ENCODE measurements at places on chromosomes 7 and 10. TPM values are rescaled to one million over a fixed set of nuclear protein-coding genes. Genes with fewer than 3 reads are reported as not detected.

DNA sequence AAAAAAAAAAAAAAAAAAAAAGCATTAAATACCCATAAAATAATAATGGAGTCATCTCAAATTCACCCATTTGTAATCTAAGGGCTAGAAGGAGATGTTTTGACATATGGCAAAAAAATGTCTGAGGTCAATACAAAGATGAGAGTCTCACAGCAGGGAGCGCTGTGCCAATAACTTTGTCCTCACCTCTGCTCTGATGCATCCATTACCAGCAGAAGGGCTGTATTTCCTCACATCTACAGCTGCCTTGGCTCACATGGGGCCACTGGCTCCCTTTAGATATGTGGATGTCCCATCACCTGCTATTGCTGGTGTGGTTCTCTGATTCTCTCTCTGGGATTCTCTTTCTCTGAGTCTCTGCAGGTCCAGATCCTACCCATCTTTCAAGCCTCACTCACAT is 90.3 kb upstream of the FAM133B start:
- no peak for DNase-seq

DNA sequence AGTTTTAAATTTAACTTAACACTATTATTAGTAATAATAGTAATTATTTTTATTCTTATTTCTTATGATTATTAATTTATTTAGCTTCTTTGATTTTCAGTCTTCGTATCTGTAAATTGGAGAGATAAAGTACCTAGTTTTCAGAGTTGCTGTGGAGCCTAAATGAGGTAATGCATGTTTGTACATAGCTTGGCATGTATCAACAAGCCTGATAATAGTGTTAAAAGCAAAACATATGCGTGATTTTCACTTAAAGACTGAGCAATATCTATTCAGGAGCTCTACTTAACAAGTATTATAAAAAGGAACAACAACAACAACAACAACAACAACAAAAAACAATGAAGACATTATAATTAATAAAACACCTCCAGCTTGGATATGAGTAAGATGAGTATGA is 12.4 kb downstream of the CALCR start:
- no peak for DNase-seq

GRCh38 chr7:12107841-12108254 is 103.2 kb upstream of the TMEM106B start:
- DNase-seq: no peak

DNA sequence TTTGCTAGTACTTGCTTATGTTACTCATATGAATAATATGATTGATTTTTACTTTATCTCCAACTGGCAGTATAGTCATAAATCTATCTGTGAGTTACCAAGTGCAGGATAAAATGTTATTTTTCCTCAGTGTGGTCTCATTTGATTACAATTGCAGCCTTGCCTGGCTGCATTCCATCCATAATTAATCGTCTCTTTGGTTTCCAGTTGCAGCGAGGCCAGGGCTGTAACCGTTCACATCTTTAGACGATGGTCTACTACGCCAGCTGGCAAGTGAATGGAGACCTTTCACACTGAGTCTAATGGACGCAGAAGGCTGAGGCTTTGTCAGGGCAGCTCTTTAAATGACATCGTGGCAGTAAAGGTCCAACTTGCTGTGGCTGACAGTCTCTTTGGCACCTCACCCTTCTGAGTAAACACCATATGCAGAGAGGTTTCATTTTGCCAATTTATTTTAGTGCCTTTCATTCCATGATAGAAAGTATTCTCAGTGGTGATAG is 84.0 kb downstream of the ARL4A start:
- DNase-seq: no peak

DNA sequence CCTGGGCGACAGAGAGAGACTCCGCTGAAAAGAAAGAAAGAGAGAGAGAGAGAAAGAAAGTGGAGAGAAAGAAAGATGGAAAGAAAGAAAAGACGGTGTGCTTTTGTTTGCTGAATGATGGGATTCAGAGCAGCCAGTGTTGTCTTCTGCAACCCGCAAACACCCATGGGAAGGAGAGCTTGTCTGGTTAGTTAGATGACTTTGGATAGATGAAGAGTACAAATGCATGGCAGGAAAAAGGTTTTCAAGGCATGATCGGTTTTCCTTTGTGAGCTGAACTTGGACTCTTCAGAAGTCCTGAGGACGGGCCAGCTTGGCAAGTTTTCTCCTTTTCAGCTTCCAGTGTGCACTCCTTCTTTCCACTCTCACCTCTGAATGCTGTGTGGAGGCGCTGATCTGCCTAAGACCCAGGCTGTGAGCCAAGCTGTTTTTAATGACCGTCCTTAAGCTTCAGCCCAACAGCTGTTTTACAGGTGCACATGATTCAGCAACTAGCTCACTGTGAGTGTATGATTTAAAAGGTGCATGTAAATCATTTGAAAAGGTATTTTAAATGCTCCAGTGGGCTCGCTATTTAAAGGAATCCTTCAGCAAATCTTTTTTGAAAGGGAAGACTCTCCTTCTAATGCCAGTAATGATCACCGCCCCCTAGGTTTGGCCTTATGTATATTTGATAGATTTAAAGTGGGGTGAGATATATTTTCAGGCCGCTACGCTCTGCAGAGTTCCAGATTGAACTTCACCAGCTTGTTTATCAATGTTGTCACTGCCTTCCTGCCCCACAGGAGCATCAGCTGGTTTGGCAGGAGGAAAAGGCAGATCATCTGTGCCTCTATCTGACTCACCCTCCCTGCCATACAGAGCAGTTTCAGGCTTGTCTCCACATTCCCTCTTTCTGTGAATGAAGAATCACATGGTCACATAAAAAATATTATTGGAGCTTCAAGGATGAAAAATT is 115.0 kb downstream of the PLXDC2 start:
- no peak for DNase-seq

GRCh38 chr10:99539820-99540219 is 7.1 kb downstream of the NKX2-3 start:
- DNase-seq: no peak

DNA sequence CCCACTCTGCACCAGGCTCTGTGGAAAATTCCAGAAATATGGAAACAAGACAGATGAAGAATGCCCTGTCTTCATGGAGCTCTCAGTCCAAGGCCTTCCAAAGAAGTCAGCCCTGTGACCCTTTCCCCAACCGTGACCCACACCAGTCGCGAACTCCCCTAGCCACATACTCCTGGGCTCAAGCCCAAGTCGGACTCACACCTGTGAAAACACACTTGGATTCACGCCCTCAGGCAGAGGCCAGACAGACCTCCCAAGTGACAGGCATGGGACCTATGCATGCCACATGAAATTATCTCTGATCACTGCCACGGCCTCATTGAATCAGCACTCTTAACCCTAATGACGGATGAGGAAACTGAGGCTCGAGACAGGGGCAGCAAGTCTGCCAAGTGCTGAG is 42.5 kb downstream of the ZCCHC24 start:
- DNase-seq: no peak

Gene H2BK1
- total RNA-seq: not detected

DNA sequence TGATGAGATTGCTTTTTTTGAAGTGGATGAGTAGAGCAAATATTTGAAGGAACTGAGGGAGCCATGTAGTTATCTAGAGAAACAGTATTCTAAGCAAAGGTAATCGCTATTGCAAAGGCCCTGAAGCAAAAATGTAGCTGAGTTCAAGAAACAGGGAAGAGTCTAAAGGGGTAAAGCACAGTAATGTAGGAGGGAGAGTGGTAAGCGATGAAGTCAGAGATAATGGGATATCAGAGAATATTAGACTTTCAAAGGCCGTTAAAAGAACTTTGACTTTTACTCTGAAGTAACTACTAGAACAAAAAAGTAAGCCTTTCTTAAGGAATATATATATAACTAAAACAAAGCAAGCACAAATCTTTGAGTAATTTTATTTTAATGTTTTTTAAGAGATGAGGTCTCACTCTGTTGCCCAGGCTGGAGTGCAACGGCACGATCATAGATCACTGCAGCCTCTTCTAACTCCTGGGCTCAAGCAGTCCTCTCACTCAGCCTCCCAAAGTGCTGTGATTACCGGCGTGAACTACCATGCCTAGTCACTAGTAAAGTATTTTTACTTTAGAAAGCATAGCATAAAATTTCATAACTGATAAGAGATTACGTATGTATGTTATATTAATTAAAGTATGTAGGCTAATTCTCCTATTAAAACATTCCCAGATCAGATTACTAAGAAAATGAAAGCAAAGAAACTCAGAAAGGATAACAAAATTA is 61.7 kb upstream of the OIT3 start:
- no peak for DNase-seq

Gene GALNT17
- 3.9 TPM for total RNA-seq

DNA sequence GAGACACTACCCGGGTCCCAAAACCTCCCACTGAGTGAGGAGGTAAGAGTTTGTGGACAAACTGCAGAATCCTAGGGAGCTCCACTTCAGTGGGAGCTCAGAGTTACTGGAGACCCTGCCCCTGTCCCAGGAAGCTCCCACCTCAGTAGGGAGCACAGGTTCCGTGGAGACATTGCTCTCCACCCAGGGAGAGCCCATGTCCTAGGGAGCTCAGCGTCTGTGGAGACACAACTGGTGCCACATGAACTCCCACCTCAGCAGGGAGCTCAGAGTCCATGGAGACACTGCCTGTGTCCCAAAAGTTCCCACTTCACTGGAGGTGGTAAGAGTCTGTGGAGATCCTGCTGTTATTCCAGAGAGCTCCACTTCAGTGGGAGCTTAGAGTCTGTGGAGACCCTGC is 6.3 kb downstream of the MYO1G start:
- DNase-seq: no peak

DNA sequence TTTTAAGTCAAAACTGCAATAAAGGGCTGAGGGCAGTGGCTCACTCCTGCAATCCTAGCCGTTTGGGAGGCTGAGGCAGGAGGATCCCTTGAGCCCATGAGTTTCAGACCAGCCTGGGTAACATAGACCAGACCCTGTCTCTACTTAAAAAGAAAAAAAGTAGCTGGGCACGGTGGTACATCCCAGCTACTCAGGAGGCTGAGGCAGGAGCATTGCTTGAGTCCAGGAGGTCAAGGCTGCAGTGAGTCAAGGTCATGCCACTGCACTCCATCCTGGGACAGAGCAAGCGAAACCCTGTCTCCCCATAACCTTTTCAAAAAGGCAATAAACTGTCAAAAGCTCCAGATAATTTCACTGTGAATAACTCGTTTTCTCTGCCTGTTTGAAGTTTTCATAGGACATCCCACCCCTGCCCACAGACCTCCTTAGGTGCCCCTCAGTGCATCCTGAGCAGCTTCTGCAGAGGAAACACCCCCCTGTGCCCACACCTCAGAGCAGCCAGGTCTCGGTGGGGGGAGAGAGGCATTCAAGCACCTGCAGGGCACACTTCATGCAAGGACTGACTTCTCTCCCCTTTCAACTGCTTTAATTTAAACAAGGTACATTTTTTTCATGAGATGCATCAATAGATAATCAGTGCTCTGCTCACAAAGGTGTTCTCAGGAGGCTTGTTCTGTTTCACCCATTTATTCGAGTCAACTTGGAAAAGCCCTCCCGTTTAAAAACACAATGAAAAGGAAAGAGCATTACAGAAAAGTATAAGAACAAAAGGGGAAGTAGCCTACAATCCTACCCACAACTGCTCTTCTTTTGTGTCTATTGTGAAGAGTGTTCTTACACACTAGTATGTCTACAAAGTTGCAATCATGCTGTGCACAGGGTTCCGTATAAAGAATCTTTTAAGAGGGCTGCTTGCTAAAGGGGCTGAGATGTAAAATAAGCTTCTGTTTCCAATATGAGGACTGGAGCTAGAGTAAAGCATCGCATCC is 104.9 kb downstream of the KMT2E start:
- no peak for DNase-seq

DNA sequence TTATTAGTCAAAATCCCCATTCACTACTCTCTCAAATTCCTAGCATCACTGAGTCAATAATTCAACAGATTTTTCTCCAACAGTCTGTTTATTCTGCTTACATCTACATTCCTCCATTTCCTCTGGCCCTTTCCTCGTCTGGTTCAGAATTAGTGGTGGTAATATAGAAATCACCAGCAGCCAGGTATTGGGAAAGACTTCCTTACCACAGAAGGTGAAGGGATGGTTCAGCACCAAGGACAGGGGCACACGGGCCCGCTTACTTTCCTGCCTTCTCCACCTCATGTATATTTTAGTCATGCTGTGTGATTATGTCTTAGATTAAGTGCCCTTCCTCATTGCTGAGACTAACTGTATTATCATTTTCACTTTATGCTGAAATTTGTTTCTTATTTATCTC is 70.4 kb upstream of the APBB1IP start:
- DNase-seq: no peak

Gene SAMD9L
- 8.6 TPM for total RNA-seq

DNA sequence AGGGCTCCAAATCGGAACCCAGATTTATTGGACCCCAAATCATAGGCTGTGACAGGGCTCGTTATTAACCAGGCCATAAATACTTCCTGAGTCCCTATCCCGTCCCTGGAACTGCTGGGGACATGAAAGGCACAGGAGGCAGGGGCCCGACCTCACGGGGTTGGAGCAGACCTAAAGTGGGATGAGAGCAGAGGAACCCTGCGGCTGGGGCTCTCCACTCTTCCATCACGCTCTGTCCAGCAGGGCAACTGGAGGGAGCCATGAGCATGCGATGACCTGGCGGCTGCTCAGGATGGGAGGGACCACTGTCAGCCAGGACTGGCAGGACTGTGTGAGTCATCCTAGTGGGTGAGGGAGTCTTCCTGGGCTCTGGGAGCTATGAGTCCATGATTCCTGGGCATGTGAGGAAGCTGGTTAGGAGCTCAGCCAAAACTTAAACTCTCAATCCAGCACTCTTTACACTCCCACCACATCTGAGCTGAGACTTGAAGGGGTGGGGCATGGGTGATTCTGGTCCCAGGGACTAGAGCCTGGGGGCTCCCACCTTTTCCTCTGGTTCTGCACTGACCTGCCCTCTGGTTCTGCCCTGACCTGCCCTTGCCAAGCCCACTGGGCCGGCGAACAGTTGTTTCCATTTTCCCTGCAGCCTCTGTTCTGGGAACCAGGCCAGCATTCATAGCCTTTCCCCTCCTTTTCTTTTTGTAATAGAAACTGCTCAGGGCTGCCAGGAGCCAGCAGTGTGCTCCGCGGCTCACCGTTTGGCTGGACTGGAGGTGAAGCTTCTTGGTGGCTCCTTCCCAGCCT is 47.1 kb downstream of the SYPL1 start:
- DNase-seq: peak; percentile 97

Gene INSIG1
- 63.6 TPM for total RNA-seq

- DNase-seq: peak; percentile 2
Observed at GRCh38 chr10:28761084-28761846, 83.9 kb downstream of the BAMBI start.

- DNase-seq: no peak
Observed at GRCh38 chr10:87844837-87845623, 18.3 kb downstream of the KLLN start.

DNA sequence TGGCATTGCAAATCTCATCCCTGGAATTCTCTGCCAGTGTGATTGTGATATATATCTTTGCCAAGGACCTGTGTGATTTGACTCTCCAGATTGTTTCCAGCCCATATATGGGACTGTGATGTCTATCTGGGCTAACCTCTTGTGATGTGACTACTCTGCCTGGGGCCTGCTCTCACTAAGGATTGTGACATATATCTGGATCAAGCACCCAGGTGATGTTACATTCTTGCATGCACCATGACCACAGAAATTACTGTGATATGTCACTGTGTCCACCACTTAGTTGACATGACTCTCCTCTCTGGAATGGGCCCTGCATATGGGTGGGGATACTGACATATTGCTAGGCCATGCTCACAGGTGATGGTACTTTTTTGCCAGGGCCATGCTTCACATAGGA is 86.6 kb downstream of the ZNF736 start:
- DNase-seq: no peak

All from vagina (tissue), 2 donors.